ELR (cell line): ENCODE measurements at places on chromosomes 13 and 19.

DNA sequence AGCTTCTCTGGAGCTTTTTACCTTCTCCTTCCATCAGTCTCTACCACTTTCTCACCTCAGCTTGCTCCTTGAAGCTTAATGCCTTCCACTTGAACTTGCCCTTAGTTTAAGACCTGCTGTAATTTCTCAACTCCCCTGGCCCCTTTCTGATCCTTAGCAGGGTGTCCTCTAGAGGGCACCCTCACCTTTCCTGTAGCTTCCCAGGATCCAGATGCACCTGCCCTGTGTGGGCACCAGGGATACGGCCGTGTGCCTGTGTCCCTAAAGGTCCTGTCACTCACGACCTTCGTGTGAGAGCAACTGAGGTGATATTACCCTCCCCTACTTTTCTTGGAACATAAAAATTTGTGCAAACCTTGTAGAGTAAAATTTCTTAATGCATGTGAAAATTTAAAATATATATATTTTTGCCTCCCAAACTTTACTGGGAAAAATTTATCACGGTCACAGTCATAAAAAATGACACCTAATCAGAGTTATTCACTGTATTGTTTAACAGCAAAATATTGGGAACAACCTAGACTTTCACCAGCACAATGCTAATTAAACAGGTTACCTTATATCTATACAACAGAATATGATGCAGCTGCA lies 46.4 kb downstream of the PSG3 start:
- DNase-seq, result peak; percentile 73

DNA sequence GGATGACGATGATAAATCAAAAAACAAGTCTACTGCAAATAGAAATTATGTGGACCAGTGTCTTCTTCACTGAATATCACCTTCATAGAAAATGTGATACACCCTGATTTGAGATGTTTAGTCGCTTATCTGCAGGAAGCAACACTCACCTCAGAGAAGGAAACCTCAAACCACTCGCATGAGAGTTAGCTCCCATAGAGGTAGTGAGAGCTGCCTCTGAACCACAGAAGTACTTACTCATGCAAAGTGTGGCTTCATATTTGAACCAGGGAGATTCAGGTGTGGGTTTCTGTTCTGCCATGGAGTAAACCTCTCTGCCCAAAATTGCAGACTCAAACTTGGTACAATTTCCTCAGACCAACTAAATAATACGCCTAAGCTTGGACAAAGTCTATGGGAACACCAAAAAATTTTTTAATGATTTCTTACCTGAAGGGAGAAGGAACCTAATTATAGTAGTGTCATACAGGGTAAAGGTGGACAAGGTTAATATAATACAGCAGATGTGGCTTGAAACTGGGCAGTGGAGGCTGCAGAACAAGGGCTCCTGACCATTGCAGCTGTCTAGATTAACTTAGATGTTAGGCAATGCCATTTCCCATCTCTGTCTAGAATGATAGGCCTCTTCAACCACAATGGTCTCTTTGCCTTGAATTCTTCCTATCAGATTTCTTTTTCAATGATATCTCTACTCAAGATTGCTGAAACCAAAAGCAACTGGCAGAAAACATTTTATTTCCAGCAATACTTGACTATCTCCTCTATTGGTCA lies 29.6 kb upstream of the RCBTB2 start:
- DNase-seq, result peak; percentile 22

GRCh38 chr19:7888826-7889217 lies 512 bp downstream of the LRRC8E start:
- no peak for DNase-seq

DNA sequence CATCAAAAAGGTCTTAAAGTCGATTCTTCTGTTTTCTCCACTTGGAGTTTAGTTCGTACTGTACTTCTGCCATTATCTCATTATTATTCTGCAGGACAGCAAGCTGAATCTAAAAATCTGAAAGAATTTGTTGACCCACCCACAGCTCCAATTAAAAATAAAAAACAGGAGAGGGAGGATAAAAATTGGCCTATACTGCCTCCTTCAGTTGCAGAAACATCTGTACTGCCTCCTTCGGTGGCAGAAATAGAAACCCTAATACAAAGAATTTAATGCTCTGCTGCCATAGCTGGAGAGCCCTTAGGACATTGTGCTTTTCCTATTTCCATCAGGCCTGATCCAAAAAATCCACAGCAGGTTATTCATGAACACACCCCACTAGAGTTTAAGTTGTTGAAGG lies 9.8 kb downstream of the ZNF350 start:
- no peak for DNase-seq

- DNase-seq, result no peak
Observed at GRCh38 chr13:109293166-109293565, 493.2 kb downstream of the IRS2 start.

DNA sequence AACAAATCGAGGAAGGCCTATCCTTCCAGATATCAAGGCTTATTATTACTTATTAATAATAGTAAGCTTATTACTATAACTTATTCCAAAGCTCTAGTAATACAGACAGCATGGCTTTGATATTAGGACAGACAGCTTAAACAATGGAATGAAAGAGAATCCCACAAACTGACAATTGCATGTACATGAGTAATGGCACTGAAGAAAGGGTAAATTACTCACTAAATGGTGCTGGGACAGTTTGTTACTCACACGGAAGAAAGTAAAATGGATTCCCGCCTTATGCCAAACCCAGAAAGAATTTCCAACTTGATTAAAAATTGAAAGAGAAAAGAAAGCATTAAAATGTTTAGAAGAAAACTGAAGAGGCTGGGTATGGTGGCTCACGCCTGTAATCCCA lies 60.3 kb downstream of the MIPEP start:
- DNase-seq, result peak; percentile 80

DNA sequence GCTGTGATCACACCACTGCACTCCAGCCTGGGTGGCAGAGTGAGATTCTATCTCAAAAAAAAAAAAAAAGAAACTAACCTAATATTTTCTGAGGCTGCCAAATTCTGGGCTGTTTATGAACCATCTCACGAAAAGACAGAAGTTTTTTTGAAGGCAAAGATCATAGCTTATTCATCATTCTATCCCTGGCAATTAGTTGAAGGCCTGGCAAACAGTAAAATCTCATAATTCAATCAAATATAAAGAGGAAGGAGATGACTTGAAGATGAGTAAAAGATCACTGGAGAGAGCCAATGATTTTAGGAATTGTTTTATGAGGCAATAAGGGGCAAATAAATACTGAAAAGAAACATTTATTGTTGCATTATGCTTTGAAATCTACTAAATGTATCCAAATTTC lies 216.5 kb downstream of the DCLK1 start:
- DNase-seq, result no peak

DNA sequence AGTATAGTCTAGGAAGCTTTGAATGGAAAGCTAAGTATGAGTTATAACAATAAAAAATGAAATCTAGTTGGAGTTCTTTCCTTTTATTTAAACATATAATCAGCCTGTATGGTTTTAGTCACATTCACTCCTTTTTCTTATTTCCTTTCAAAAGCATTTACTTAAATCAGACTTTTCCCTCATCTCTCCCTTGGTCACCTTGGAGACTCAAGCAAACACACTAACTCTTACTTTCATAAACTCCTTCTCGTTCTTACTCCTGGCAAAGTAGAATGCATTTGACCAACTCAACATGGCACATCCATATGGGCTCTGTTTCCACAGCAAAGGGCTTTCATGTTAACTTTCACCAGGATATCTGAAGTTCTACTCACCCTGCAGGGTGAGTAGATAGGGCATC lies 400.0 kb downstream of the LMO7 start:
- DNase-seq, result no peak

- no peak for DNase-seq
Observed at GRCh38 chr13:40215747-40216146, 450.7 kb downstream of the FOXO1 start.

DNA sequence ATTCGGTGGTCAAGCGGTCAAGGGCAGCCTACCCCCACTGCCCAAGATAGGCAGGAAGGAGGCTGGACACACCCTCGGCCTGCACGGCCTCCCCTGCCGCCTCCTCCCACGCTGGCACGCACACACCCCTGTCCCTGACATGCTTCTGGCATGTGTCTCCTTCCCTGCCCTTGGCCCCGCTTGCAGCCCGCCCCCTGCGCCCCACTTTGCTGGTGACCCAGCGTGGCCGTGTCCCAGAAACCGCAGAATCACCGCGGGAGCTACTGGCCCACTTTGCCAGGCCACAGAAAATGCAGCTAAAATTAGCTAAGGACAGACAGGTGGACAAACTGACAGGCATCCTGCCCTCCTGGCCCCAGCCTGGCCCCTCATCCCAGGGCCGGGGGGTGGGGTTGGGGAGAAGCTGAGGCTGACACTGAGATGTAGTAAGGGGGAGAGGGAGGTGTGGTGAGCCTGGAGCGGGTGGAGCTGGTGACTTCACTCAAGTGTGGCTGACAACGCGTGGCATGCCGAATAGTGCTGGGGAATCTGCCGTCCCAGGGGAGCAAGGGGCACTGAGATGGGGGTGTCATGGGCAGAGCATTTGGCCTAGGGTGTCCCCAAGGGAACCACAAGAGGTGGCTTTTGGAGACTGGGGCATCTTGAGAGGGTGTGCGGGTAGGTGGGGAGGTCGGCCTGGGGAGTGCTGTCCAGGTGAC lies 2.4 kb downstream of the SHANK1 start:
- no peak for DNase-seq

- no peak for DNase-seq
Observed at GRCh38 chr19:41707502-41707812, 969 bp upstream of the CEACAM5 start.

DNA sequence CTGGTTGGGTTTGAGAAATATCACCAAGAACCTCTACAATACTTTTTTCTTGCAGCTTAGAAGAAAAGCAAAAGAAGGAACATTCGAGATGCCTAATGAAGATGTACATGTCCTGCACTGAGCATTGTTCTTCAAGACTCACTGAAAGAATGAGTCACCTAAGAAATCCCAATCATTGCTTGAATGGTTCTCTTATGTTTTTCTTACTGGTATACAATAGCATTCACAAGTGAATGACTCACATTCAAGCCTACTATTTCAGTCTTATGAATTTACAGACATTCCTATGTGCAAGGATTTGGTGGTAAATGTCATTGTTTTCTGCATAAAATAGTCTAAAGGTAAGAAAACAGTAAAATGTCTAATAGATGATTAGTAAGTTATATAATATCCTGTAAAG lies 594.6 kb downstream of the PCDH9 start:
- peak; percentile 95 for DNase-seq

DNA sequence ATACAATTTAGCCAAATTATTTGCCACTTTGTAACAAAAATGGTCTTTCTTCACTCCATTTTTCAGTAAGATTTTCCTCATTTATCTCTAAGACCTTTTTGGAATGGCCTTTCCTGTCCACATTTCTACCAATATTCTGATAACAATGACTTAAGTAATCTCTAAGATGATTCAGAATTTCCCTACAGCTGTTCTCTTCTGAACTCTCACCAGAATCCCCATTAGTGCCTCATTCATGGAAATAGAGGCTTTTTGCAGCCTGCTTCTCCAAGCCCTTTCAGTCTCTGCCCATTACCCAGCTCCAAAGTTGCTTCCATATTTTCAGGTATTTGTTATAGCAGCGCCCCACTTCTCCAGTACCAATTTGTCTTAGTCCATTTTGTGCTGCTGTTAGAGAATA lies 867.0 kb downstream of the GPC5 start:
- DNase-seq, result no peak

DNA sequence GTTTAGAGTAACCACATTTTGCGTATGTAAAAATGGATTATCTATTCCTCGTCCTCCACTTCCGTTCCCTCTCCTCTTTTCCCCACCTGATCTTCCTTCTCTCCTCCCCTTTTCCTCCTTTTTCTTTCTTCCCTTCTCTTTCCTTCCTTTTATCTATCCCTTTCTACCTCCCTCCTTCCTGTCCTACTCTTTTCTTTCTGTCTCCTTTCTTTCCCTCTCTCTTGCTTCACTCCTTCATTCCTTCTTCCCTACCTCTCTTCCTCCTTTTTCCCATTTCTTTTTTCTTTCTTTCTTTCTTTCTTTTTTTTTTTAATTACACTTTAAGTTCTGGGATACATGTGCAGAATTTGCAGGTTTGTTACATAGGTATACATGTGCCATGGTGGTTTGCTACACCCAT lies 688.4 kb upstream of the GPC6 start:
- no peak for DNase-seq

DNA sequence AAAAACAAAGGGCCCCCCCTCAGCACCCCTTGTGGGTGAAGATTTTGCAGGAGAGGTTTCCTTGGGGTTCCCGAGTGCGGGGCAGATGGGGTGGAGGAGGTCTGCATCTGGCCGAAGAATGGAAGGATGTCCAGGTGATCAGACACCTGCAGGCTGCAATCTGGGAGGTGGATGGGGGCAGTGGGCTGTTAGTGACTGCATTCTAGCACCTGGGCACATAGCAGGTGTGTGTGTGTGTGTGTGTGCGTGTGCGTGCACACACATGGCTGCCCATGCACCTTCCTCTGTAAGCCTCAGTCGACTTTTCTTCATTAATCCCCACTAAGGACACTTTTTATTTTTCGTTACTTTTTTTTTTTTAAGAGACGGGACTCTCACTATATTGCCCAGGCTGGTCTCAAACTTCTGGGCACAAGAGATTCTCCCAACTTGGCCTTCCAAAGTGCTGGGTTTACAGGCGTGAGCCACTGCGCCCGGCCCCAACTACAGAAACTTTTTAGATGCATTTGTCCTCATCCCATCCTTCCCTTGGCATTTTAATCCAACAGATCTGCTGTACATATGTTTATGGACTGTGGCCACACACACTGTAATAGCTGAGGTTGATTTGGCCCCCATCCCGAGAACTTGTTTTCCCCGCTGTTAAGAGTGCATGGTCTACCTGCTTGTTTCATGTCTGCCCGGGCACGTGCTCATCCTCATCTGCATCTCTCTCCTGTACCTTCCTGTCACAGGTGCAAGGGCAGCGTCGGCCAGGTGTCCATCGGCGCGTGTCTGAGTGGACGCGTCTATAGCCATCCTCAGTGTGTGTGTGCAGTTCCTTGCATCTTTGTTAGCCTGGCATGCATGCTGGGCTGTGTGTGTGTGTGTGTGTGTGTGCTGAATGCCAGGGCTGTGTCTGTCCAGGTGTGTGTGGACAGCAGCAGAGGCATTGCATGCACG lies 731 bp downstream of the MAG start:
- no peak for DNase-seq

DNA sequence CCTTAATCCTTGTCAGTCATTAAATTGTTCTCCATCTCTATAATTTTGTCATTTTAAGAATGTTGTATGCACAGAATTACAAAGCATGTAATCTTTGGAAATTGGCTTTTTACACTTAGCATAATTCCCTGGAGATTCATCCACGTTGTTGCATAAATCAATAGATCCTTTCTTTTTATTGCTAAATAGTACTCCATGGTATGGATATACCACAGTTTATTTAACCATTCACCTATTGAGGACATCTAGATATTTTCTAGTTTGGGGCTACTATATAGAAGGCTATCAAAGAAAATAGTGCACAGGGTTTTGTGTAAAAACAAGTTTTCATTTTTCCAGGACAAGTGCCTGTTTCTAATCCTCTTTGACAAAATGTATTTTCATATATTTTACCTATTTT lies 523.6 kb upstream of the KLF12 start:
- DNase-seq, result no peak
